Activated T-cell treated with anti-CD3 and anti-CD28 coated beads for 1 hour (primary cell): ENCODE measurements at places on chromosomes 13 and 19.

- no peak for DNase-seq
Measured at GRCh38 chr19:28960986-28961705, 251.8 kb downstream of the UQCRFS1 start.

DNA sequence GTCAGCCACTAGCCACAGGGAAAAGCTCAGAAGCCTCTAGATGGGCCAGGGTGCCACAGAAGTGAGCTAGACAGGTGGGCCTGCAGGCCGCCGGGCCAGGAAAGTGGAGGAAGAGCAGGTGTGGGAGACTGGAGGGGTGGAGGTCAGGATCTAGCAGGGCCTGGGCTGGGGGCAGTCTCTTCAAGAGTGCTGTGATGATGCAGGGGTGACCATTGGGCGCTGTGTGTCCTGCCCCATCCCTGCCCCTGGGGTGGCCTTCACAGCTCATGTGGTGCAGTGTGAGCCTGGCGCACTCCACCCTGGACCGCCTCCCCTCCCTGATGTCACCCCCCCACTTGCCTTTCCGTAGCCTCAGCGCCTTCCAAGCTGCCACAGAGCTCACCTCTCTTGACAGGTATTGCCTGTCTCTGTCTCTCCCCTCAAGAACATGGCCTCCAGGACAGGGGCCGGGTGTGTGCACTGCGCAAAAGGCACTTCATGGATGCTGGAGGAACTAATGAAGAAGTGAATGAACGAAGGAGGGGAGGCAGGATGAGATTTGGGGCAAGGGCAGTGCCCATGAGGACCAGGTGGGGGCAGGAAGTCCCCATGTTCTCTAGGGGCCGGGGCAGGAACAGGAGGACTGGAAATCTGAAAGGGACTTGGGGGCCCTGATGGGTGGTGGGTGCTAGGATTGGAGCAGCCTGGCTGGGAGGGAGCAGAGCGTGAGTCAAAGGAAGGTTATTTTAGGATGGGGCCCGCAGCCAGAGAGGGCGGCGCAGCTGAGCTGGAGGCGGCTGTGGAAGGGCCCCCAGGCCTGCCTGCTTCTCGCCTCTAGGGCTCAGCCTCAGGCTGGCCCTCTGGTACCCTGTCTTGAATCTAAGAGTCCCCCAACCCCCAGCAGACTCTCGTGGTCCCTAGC is 6.6 kb downstream of the SSBP4 start:
- no peak for DNase-seq

DNA sequence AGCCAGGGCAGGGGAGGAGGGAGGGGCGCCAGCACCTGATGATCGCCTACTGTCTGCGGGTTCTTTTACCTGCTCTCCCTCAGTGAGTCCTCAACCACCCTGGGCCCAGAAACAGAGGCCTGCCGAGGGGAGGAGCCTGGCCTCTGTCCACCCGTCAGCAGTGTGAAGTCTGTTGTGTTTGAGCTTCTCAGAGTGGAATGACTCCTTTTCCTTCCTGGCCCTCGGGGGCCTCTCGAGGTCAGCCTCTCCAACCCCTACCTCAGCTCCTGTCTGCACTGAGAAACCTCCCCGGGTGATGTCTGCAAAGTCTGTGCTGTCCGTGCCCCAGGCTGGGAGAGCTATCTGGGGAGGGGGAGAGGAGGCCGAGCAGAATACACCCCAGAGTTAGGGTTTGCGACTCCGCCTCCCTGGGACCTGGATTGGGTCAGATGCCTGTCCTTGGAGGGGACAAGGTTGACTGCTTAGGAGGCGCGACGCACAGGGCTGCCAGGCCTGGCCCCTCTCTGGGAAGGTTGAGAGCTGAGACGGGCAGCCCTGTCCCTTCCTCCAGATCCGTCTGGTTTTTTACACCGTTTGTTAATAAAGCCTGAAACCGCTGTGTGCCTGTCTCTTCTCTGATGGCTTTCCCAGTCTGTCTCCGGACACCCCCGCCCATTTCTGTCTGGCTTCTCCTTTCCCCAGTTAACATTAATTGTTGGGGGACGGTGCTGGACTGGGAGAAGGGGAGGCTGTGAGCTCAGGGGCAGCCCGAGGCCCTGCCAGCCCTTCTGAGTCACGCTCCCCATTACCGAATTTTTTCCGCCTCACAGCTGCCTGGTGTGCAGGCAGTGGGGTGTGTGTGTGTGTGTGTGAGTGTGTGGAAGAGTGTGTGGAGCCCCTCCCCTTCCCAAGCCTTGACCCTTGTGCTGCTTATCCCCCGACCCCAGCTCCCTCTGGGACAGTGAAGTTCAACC is 989 bp upstream of the SSC5D start:
- no peak for DNase-seq

GRCh38 chr13:100627120-100627519 is 38.5 kb upstream of the GGACT start:
- no peak for DNase-seq

- no peak for DNase-seq
Measured at GRCh38 chr13:78465250-78465649, 138.1 kb downstream of the POU4F1 start.

GRCh38 chr13:56932104-56932503 is 208.6 kb upstream of the PRR20A start:
- DNase-seq = no peak
